ENCODE measurements at places on chromosomes 1 and 21. TPM values are rescaled to one million over a fixed set of nuclear protein-coding genes. Genes with fewer than 3 reads are reported as not detected.

DNA sequence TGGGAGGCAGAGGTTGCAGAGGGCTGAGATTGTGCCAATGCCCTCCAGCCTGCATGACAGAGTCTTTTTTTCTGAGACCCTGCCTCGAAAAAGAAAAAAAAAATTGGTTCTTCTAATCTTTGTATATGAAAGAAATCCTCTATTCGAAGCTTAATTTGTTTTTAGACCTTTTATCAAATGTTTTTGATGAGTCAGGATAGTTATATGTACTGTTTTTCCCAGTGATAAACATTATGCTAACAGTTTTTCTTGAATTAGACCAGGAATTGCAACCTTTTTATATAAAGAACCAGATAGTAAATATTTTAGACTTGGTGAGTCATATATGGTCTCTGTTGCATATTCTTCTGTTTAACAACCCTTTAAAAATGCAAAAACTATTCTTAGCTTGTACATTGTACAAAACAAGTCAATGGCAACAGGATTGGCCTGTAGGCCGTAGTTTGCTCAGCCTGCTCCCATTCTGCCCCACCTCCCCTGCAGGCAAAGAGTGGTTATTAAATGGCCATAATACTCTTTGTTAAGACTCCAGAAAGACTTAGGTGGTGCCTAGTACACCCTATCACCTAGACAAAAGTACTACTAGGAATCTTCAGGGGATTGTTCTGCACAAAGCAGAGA is 45.2 kb downstream of the LYST start:
- peaks cover 21% of the 10 kb centered on the region for H3K4me1 ChIP-seq
- H3K27me3 ChIP-seq: no peaks in the 10 kb centered on the region
- DNase-seq: no peak
- no peaks in the 10 kb centered on the region for H3K36me3 ChIP-seq
- H3K4me3 ChIP-seq: no peak overlapping the region

DNA sequence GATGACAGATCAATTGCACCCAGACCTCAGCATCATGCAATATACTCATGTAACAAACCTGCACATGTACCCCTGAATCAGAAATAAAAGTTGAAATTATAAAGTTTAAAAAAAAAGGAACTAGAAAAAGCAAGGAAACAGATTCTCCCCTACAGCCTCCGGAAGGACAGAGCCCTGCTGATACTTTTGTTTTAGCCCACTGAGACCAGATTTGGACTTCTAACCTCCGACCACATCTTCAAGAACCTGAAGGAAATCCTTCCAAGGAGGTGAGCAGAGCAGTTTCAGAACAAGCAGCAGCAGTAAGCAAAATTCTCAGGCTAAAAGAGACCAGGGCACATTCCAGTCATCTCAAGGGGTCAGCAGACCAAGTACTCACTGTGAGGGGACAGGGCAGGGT is 54.5 kb downstream of the TM2D1 start:
- H3K27me3 ChIP-seq: no peaks in the 10 kb centered on the region
- no peaks in the 10 kb centered on the region for H3K36me3 ChIP-seq
- H3K27ac ChIP-seq: no peak overlapping the region
- no peaks in the 10 kb centered on the region for H3K4me1 ChIP-seq

GRCh38 chr1:169196581-169196980 is 90.1 kb downstream of the ATP1B1 start:
- H3K4me1 ChIP-seq: no peaks in the 10 kb centered on the region
- no peak overlapping the region for H3K27ac ChIP-seq
- DNase-seq: no peak
- no peak overlapping the region for H3K4me3 ChIP-seq
- no peaks in the 10 kb centered on the region for H3K36me3 ChIP-seq
- no peaks in the 10 kb centered on the region for H3K27me3 ChIP-seq

DNA sequence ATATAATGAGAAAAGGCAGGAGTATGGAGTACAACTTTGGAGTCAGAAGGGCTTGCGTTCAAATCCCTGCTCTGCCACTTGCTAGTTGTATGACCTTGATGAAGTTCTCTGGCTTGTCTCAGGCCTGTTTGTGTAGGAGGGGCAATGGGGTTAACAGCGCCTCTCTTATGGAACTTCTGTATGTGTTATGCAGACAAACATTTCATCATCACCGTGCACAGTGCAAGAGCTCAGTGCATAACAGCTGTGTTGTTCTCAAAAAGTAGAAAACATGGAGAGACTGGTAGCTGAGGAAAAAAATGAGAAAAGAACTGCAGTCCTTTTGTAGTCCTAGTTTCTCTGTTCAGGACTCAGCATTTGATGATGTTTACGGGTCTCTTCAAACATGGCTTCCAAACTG is 10.4 kb upstream of the ZNF648 start:
- H3K27me3 ChIP-seq: no peaks in the 10 kb centered on the region
- no peak for DNase-seq
- H3K4me3 ChIP-seq: no peak overlapping the region
- H3K27ac ChIP-seq: no peak overlapping the region

DNA sequence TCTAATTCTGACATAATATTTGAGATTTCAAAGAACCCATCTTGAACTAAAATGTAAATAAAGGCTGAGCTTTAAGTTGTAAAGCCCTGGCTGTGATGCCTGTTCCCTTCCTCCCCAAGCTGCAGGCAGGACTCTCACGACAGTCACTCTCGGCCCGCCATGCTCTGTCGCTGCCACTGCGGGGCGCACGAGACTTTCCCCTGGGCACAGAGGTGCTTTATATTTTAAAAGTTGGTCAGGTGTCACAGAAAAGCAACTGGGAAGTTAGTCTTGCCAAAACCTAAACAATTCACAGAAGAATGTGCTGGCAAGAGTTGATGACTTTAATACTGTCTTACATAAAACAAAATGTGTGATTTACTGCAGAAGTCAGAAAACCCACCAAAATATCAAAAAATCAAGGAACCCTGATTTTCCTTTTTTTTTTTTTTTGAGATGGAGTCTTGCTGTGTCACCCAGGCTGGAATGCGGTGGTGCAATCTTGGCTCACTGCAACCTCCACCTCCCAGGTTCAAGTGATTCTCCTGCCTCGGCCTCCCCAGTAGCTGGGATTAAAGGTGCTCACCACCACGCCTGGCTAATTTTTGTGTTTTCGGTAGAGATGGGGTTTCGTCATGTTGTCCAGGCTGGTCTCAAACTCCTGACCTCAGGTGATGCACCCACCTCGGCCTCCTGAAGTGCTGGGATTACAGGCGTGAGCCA is 10.7 kb downstream of the LRRC47 start:
- no peak for DNase-seq
- H3K4me3 ChIP-seq: no peak overlapping the region
- H3K27ac ChIP-seq: no peak overlapping the region
- H3K4me1 ChIP-seq: peaks cover 19% of the 10 kb centered on the region

DNA sequence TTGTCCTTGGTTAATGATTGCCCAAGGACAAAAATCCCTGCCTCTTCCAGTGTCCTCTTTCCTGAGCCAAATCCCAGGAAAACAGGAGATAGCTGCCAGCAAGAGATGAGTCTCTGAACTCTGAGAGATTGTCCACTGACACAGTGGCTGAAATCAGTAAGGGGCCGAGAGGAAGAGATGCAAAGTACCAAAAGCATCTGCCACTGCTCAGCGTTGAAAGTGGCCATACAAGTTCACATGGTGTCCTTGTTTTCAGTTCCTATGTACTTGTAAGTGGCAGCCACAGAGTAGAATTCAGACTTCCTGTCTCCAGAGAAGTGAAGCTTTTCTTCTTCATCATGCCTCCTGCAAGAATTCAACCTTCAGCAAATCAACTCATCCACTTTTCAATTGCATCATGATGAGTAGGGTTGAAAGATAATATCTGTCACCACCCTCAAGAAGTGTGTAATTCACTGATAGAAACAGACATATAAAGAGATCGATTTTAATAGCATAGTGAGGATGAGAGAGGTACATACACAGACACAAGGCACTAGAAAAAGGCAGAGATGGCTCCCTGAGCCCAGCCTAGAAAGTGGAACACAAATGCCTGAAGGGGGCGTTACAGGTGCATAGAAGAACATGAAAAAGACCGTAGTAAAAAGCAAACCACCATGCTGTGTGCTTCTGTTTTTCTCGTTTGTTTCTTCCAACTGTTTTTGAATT is 185.8 kb downstream of the MRPL39 start:
- no peaks in the 10 kb centered on the region for H3K4me1 ChIP-seq
- DNase-seq: no peak
- H3K4me3 ChIP-seq: no peak overlapping the region
- no peak overlapping the region for H3K27ac ChIP-seq

- H3K36me3 ChIP-seq: no peaks in the 10 kb centered on the region
- DNase-seq: no peak
- H3K4me1 ChIP-seq: no peaks in the 10 kb centered on the region
- no peak overlapping the region for H3K4me3 ChIP-seq
These were observed 24.8 kb downstream of the LYPD8 start for GRCh38 chr1:248730507-248731335.

DNA sequence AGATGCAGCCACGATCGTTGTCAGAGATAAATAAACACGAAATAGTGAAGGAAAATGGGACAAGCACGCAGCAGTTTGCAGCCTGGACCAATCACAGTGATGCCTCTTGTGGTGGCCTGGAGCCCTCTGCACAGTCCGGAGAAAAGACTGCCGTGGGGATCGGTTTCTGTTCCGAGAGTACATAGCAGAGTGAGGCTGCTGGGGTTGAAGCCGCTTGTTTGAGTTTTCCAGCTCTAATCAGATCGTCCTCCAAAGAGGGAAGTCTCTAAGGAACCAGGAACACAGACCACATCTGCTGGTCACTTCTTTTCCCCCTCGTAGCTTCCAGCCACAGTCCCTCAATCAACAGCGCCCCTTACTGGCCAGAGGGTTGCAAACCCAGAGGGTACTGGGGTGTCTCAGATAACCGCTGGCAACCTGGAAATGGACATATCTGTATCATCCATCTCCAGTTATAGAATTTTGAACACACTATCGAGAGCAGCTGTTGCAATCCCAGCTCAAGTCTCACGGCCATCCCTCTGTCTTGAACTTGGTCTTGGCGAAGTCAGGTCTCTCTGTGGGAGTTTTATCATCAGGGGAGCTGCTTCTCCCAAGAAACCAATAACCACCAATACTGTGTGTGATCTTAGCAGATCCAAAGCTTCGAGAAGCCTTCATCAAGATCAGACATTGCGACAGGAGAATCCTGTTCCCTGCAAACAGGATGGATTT is 57.4 kb downstream of the OLIG1 start:
- no peak overlapping the region for H3K27ac ChIP-seq
- no peaks in the 10 kb centered on the region for H3K4me1 ChIP-seq
- no peaks in the 10 kb centered on the region for H3K36me3 ChIP-seq
- DNase-seq: no peak

DNA sequence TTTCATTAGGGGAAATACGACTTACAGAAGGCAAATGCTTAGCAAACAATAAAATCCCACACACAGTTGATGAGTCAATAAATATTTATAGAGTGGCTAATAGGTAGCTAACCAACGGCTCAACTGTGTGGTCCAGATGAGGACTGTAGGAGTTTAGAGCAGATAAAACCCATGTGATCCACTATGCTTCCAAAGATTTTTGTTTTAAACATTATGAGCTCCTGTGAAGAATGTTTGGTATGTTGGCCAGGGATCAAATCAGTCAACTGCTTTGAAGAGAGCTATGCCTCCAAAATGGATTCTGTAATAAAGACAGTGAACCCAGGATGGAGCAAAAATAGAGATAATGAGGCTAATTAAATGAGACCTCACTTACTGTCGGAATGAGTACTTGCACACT is 72.3 kb upstream of the COL11A1 start:
- no peak for DNase-seq
- H3K4me1 ChIP-seq: no peaks in the 10 kb centered on the region
- H3K27me3 ChIP-seq: no peaks in the 10 kb centered on the region
- H3K4me3 ChIP-seq: no peak overlapping the region
- H3K36me3 ChIP-seq: no peaks in the 10 kb centered on the region

DNA sequence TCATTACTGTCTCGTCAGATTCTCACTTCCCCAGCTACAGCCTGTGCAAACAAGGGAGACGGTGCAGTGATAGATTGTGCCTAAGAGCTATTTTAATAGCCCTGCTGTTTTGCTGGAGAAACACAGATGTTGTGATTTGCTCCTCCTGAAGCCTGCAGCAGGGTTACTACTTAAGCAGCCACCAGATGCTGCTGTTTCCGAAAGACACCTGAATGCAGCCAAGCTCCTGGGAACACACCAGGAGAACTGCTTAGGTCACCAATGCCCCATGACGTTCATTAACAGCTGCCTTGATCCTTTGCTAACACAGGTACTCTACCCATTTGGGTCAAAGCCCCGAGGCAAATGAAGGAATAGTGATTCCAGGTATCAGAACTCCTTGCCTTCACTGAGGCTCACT is 411.8 kb upstream of the DAB1 start:
- no peaks in the 10 kb centered on the region for H3K36me3 ChIP-seq
- no peak overlapping the region for H3K4me3 ChIP-seq
- no peak for DNase-seq
- H3K4me1 ChIP-seq: no peaks in the 10 kb centered on the region
- H3K27me3 ChIP-seq: no peaks in the 10 kb centered on the region

GRCh38 chr1:115537415-115537814 is 104.4 kb upstream of the VANGL1 start:
- H3K27me3 ChIP-seq: no peaks in the 10 kb centered on the region
- H3K27ac ChIP-seq: no peak overlapping the region
- no peak overlapping the region for H3K4me3 ChIP-seq
- H3K4me1 ChIP-seq: no peaks in the 10 kb centered on the region
- H3K36me3 ChIP-seq: no peaks in the 10 kb centered on the region

- H3K4me1 ChIP-seq: peaks cover 16% of the 10 kb centered on the region
- H3K36me3 ChIP-seq: no peaks in the 10 kb centered on the region
- no peaks in the 10 kb centered on the region for H3K27me3 ChIP-seq
- DNase-seq: peak; percentile 40
These were observed 86.1 kb upstream of the ZNF326 start for GRCh38 chr1:89908672-89909436.

- no peaks in the 10 kb centered on the region for H3K36me3 ChIP-seq
- peaks cover 5% of the 10 kb centered on the region for H3K4me1 ChIP-seq
- DNase-seq: no peak
- H3K4me3 ChIP-seq: no peak overlapping the region
These were observed 14.8 kb upstream of the C1orf174 start for GRCh38 chr1:3914911-3915310.

- H3K27ac ChIP-seq: no peak overlapping the region
- peaks cover 10% of the 10 kb centered on the region for H3K4me1 ChIP-seq
- H3K36me3 ChIP-seq: no peaks in the 10 kb centered on the region
- H3K4me3 ChIP-seq: no peak overlapping the region
- DNase-seq: no peak
- no peaks in the 10 kb centered on the region for H3K27me3 ChIP-seq
These were observed 250.3 kb upstream of the SGIP1 start for GRCh38 chr1:66283622-66284041.

DNA sequence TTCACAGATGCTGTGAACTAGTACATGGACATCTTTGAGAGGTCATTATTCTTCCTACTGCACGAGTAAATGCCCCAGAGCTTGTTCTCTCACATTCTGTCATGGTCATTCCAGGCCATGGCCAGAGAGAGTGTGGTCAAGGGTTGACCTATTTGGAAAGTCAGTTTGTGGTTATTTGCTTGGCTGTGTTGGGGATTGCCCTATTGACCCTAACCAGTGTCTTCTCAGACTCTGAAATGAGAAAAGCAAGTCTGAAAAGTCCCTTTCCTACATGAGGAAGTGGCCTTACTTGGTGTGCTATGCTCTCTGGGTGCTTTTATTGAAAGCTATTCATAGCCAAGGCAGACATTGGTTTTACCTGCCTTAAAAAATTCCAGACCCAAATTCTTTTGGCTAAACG is 26.6 kb downstream of the CLIC6 start:
- no peak overlapping the region for H3K27ac ChIP-seq
- no peak for DNase-seq
- no peaks in the 10 kb centered on the region for H3K36me3 ChIP-seq

The FUCA1 gene
- total RNA-seq: 10.6 TPM

The MPC2 gene
- total RNA-seq: 17.7 TPM

The VSIG8 gene
- total RNA-seq: not detected

The GCLM gene
- total RNA-seq: 8.1 TPM

The TMEM82 gene
- not detected for total RNA-seq

The CFAP45 gene
- not detected for total RNA-seq

The PGLYRP3 gene
- 28.7 TPM for total RNA-seq

The INKA2 gene
- total RNA-seq: 6.1 TPM

The GREM2 gene
- total RNA-seq: 1.2 TPM

Data from vagina (tissue), 2 donors.